Hematopoietic multipotent progenitor cell treated with erythropoietin and hydrocortisone succinate and interleukin-3 and kit ligand, for 8 days (in vitro differentiated cells): ENCODE measurements at places on chromosomes 5 and 9.

- no peak for DNase-seq
Observed at GRCh38 chr5:36360307-36360706, 58.6 kb upstream of the RANBP3L start.

DNA sequence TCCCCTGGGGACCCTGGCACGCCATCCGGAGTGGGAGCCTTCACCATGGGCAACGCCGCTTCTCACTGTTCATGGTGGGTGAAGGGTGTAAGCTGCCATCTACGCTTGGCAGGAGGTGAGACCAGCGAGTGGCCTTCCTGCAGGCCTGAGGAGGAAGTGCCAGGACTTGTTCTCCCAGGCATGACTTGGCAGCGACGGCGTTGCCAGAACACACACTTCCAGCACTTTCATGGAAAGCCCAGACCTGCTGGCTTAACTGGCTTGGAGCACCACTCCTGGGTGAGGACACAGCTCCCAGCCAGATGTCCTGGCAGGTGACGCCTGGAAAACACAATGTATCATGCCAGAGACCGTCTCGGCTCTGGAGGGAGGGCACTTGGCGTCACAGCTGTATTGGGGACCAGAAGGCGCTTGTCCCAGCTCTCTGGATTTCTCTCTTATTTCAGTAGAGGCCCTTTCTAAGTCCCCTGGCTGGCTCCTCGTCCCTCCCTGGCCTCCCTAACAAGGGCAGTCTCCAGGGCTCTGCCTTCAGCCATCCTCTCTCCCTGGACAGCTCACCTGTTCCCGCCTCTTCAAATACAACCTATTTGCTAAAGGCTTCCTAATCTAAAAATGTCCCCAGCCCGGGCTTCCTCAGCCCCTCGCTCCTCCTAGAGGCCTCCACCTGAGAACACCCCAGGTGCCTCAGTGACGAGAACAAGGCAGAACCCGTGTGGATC, 188.3 kb downstream of the OLFM1 start:
- DNase-seq, result no peak

DNA sequence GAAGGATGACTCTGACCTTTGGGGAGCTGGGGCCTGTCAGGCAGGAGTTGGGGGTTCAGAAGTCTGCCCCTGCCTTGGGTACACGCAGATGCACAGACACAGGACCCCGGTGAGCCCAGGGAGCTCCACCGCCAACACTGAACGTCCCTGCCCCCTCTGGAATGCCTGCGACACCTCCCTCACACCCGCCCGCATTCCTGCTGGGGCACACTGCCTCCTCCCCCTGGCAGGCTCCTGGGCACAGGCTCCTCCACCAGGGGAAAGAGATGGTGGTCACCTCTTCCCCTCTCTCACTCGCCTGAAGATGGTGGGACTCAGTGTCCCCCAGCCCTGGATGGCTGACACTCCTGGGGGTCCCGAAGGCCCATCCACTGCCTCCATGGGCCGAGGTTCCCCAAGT, 12.0 kb downstream of the CRB2 start:
- DNase-seq, result no peak

- DNase-seq, result no peak
Observed at GRCh38 chr5:68115584-68115983, 100.0 kb upstream of the PIK3R1 start.

DNA sequence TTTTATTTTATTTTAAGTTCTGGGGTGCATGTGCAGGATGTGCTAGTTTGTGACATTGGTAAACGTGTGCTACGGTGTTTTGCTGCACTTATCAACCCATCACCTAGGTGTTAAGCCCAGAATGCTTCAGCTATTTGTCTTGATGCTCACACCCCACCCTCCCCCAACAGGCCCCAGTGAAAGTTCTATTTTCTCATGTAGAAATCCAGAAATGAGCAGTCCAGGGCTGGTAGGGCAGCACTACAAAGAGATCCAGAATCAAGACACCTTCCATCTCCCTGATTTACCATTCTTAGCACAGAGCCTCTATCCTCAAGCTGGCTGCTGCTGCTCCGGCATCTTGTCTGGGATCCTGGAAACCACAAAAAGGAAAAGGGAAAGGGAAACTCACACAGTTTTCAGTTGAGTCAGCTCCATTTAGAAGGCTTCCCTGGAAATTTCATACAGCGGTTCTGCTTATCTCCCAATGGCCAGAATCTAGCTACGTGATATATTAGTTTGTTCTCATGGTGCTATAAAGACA, 85.4 kb upstream of the SMARCA2 start:
- DNase-seq, result no peak

DNA sequence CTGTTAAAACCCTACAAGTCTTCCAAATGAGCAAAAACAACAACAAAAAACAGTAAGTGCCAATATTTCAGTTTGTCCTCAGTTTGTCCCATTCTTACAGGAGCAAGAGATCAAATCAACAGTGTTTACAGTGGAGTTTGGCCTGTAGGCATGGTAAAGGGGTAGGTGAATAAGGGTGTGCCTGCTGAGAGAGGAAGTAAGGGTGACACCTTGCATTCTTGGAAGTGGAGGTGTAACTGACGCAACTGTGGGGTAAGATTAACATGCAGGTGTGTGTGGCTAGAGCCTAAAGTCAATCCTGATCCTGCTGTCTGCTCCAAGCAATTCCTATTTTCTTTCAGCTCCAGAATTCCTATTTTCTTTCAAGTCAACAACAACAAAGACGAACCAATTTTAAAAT, 43.4 kb downstream of the PFDN1 start:
- DNase-seq, result no peak

GRCh38 chr5:150307617-150308426, 5.1 kb upstream of the ARSI start:
- no peak for DNase-seq

DNA sequence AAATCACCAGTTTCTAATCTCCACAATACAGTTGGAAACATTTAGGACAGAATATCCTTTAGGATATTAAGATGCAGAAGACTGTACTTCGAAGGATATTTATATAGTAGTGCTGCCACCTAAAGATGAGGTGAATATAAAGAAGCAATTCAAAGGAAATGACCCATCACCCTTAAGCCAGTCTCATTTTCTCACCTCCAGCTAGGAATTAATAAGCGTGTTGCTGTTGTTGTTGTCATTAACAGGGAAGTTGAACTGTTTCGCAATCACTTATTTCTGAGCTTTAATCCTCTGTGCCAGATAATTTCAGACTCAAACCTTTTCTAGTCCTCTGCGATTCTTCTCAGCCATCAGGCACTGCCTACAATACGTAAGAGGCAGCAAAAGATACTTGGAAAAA, 7.8 kb upstream of the PURA start:
- DNase-seq, result no peak

DNA sequence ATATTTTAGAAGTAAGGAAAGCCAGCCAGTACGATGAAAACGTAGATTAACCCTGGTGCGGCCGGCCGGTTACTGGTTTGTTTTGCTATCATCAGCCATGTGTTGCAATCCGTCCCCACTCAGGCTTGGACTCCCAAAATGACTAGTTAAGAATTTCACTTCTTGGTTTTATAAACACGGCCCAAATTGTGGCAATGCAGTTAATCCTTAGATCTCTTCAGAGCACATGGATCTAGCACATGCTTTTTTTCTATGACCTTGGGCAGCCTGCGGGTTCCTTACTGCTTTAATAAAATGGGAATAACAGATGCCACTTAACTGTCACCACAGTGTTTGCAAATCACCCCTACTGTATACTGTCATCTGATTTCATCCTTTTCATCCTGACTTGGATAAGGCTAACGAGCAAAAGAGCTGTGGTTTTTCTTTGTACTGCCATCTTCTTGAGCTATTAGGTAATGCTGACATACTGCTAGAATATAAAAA, 1.5 kb downstream of the NDFIP1 start:
- DNase-seq, result peak; percentile 72

DNA sequence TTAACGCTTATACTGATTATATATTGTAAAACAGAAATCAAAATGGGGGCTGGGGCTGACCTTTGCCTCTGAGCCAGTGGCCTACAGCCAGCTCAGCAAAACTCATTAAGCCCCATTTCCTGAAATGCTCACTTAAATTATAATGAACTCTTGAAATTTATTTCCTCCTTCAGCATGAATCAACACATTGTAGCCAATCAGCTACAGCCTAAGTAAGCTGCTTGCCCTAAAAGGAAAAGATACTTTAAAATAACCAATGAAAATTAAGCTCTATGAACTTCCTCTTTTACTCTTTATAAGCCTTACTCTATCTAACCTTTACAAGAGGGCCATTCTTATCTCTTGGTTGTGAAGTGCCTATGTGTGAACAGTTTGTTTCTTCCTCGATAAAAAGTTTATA, 33.5 kb upstream of the SUB1 start:
- DNase-seq, result no peak

DNA sequence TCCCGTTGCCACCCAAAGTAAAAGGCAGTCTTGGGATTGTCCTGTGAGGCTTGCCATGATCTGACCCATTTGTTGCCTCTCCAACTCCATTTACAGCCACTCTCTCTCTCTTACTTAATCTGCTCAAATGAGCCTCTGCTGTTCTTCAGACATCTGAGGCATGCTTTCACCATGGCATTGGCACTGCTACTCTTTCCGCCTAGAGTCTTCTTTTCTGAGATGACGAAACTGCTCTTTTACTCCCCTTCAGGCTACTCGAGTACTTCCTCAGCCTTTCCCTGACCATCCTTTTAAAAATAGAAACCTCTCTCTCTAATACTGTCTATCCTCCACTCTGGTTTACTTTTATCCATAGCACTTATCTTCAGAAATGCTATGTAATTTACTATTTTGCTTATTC, 9.0 kb downstream of the FOCAD start:
- DNase-seq, result no peak

DNA sequence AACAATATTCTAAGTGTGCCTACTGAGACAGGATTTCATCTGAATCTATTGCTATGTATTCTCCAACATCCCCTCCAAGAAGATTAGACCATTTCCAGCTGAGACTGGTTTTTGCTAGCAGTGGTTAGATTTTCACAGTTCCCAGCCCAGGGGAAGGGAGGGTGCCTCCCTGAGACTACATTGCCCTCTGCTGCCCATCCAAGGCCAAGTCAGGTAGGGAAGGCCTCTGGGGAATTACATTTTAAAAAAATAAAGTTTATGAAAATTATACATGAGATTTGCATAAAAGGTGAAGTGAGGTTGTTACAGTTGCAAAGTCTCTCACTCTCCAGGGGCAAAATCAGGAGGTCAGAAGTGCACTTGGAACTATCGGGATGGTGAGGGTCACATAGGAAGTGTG, 28.0 kb upstream of the SYK start:
- peak; percentile 25 for DNase-seq

DNA sequence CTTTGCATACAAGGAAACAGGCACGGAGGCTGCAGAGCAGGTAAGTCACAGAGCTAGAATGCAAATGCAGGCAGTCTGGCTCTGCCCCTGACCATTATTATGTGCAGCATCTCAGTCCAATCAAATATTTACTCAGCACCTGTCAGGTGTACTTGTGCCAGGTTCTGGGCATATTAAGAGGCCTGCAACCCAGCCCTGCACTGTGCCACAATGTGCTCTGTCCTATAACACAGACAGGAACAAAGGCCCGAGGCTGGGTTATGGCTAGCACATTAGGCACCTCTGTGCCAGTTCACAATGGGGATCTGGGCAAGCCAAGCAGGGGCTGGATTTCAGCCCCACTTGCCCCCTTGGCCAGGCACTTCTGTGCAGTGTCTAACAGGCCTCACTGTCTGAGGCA, 14.0 kb downstream of the ARL15 start:
- DNase-seq, result no peak
